ENCODE measurements at places on chromosomes 2 and 18.

DNA sequence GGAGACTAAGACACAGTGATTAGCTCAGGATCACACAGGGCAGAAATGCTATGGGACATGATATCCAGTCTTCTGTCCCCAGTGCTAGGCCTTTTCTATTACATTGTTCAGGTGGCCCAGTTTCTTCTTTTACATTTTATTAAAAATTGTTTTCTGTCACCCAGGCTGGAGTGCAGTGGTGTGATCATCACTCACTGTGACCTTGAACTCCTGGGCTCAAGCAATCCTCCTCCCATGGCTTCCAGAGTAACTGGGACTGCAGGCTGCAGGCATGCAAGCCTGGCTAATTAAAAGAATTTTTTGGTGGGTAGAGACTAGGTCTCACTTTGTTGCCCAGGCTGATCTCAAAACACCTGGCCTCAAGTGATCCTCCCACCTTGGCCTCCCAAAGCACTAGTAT is 15.4 kb downstream of the PDK1 start:
- DNase-seq, result no peak

DNA sequence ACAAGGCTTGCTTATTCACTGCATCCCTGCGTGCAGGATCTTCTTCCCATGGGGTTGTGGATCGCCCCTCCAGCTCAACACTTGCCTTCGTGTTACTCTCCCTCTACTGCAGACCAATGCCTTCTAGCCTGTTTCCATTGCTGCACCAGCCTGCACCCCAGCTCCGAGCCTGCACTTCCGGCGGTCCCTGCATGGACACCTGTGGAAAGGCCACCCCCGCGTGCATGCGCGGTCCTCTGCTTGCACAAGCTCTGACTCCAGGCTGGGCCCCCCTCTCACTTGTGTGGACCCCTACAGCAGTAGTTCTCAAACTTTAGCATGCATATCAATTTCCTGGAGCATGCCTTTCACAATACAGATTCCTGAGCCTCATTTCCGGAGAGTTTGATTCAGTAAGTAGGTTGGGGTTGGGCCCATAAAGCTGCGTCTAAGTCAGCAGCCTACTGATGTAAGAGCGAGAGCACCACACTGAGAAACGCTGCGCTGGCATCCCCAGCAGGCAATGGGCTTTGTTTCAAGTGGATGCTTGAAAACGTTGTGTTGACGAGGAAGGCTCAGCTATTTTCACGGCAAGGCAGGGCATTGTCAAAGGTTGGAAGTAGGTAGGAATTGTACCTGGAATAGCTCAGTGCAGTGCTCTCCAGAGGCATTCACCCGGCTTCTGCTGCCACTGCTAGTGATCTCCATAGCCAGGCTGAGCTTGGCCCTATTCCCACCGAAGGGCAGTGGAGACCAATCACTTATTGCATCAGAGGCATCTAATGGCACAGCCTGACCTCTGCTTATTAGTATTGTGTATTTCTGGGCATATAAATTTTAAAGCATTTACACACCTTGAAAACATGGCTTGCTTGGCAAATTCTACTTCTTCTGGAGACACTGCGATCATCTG is 32.6 kb downstream of the CREG2 start:
- no peak for DNase-seq

GRCh38 chr2:10864861-10865636 is 46.7 kb upstream of the KCNF1 start:
- no peak for DNase-seq

- DNase-seq, result no peak
These were observed 65.6 kb upstream of the UBXN4 start for GRCh38 chr2:135676031-135676430.

DNA sequence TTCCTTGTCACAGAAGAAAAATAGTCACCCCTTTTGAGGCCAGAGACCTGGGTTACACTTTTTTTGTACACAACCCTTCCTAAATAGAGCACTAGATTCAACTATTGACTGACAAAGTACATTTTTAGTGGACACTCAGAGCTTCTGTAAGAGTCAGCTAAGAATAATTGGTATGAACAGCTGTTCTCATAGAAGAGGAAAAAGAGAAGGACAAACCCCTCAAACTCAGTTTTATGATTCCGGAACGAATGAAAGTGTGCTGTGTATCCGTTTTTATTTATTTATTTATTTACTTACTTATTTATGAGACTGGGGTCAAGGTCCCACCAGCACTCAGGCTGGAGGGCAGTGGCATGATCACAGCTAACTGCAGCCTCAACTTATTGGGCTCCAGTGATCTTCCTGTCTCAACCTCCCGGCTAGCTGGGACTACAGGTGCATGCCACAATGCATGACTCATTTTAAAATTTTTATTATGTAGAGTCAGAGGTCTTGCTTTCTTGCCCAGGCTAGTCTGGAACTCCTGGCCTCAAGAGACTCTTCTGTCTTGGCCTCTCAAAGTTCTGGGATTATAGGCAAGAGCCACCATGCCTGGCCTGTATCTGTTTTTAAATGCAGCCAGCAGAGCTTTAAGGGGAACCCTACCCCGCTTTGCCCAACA is 36.0 kb upstream of the FZD5 start:
- DNase-seq, result no peak

DNA sequence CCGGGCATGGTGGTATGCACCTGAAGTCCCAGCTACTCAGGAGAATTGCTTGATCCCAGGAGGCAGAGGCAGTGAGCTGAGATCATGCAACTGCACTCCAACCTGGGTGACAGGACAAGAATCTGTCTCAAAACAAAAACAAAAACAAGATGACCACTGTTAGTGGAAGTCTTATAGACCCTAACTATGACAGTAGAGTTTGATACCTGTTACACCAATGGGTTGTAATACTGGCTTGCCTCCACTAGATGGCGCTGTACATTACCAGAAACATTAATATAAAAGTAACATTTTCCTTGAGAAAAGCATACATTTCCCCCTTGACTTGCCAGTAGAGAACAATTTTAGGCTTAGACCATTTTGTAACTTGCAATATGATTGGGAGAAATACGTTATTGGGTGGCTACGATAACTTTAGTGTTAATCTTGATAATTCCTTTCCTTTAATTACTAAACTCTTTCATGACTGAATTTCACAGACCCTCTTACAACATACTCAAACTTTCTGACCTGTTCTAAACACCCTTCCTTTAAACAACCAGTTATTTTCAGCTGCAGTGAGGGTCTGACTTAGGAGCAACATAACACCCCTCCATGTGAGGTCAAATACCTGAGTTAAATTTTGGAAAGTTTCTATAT is 19.5 kb downstream of the SLC25A52 start:
- no peak for DNase-seq

All from stimulated activated CD8-positive, alpha-beta memory T cell treated with anti-CD3 and anti-CD28 coated beads, Interleukin-15, amount 100 ng/mL, for 4 hours (primary cell).